Uterus (tissue), 4 donors: ENCODE measurements at places on chromosomes 2 and 18. TPM values are rescaled to one million over a fixed set of nuclear protein-coding genes. Genes with fewer than 3 reads are reported as not detected.

DNA sequence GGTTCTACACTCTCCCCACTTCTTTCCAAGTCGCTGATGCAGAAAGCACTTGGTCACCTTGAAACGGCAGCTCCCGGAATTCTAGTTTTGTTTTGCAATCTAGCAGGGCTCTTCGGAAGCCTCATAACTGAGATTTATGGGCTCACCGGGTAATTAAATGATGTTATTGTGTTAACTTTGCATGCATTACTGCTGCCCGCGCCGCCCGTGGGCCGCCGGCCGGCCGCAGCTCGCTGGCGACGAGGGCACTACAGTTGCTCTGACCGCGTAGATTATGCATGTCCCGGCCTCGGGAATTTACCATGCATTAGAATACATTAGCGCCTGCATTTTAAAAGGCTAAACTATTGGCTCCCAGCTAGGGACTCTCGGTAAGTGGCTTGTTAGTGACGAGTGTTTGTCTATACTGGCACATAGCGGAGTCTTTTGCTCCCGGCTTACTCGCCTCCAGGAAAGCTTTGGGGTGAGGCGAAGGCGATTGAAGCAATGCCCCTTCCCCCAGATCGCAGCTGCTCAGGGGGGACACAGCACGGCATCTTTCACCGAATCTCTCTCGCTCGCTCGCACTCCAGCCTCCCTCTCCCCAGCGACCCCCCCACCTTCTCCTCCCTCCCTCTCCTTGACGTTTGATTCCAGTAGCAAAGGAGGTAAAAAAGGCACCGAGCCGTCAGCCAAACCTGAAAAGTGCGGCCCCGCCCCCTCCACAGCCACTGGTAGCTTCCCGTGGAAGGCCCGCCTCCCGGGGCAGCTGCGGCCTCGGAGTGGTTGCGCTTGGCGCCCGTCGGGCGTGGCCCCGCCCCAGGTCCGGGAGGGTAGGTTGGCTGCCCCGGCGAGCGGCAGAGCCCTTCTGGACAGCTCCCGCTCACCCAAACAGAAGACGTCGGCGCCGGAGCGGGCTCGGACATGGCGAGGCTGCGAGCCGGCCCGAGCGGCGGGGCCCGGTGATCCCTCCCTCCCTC, at the start of gene ONECUT2:
ONECUT2 (plus strand) TSS at position 839 of the 959 bp plus-strand sequence. CDS start 343 bp downstream, outside the sequence.
- peak; percentile 77 for DNase-seq

DNA sequence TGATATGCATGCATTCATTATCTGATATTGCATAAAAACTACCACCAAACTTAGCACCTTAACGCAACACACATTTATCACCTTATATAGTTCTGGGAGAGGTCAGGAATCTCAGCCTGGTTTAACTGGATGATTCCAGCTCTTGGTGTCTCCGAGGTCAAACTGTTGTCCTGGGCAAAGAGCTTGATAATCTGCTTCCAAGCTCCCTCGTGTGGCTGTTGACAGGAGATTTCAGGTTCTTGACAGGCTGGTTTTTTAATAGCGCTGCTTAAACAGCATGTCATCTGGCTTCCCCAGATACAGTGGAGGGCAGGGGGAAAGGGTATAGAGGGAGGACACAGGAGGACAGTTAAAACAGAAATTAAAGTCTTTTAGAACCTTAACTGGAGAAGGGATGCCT, 785.0 kb downstream of the CNTNAP5 start:
- DNase-seq, result no peak

GRCh38 chr2:3122525-3122924, 255.1 kb downstream of the EIPR1 start:
- no peak for DNase-seq

DNA sequence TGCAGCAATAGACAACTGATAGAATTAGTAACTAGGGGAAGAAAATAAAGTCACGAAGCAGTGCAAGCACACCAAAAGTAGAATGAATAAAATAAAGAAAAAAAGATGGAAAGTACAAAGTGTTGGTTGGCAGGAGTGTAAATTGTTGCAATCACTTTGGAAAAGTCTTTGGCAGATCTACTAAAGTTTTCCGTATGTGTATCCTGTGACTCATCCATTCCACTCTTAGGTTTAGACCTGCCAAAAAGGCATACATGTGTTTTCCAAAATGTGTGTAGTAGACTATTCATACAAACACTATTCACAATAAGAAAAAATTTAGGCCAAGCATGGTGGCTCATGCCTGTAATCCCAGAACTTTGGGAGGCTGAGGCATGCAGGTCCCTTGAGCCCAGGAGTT, 282.1 kb upstream of the FSIP2 start:
- DNase-seq, result no peak

GRCh38 chr2:41973871-41974270, 74.0 kb upstream of the PKDCC start:
- DNase-seq, result no peak

DNA sequence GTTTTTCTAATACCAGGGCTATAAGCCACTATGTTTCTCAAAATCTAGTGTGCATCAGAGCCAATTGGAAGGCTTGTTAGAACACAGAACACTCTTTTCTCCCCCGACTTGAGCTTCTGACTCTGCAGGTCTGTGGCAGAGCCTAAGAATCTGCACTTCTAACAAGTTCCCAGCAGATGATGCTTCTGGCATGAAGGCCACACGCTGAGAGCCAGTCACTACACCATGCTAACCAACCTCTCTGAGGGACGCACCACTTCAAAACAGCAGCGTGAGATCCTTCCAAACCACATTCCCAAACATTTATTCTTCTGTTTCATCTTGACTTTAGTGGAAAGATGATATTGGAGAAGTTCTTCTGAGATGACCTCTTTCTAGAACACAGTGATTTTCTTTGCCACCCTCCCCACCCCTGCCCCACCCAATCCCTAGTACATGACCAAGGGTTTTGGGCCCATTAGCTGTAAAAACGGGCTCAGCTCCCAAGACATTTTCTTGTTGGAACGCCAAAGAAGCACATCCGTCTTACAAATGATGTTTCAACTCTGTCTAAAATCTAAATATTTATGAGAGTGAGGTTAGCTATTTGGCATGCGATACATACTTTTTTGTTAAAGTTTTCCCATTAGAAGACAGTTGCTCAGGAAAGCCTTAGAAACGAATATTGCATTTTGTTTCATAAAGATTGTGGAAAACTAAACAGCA, 391.9 kb downstream of the TMEM182 start:
- no peak for DNase-seq

The BCL11A gene
- 3.6 TPM for total RNA-seq
